ENCODE measurements at places on chromosomes 5 and 9.

DNA sequence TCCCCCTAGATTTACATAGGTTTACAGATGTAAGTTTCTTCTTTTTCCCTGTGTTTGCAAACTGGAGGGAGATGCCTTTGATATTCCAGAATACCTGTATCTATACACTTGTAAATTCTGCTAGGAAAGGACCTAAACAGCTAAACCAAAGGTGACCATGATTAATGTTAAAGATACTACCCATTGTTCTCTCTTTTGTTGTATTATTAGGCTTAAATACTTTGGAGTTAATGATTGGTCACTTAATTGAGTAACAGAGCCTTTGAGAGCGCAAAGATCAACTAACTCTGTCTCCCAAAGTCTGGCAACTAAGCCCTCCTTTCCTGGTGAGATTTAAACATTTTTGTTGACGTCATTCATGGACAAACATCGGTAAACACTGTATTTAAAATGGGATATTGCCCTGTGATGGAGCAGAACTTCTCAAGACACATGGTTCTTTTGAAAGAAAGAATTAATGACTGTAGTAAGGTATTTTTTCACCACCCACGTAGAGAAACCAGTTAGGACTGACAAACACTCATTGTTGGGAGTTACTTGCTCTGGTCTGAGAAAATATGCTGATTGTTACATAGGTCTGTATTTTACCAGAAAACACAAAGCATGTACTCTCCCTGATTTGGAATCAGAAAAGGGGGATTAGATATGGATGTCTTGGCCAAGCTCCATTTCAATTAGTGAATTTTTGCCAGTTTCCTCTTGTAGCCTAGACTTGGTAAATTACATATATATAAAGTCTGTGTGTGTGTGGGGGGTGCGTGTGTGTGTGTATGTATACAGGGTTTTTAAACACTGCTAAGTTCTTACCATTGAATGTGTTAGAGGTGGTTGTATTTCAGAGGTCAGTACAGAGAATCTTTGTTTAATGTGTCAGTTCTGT lies 4.6 kb downstream of the VCAN start:
- DNase-seq = no peak

DNA sequence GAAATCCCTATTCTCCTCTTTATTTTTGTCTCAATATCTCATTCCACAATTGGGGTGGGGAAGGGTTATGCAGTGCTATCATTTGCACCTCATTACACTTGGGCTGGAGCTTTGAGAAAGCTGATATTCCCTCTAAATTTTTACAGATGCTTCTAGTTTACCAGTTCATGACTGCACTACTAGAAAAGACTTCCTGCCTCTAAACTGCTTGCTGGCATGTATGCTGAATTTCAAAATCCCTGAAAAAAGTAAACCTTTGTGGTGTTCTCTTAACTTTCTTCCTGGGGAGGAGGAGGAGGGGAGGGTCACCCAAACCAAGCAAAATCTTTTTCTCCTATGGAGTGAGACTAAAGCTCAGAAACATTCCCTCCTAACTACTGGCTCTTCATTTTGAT lies 45.1 kb downstream of the BNC2 start:
- DNase-seq = no peak

GRCh38 chr9:73157811-73158210 lies 6.1 kb downstream of the ANXA1 start:
- no peak for DNase-seq

DNA sequence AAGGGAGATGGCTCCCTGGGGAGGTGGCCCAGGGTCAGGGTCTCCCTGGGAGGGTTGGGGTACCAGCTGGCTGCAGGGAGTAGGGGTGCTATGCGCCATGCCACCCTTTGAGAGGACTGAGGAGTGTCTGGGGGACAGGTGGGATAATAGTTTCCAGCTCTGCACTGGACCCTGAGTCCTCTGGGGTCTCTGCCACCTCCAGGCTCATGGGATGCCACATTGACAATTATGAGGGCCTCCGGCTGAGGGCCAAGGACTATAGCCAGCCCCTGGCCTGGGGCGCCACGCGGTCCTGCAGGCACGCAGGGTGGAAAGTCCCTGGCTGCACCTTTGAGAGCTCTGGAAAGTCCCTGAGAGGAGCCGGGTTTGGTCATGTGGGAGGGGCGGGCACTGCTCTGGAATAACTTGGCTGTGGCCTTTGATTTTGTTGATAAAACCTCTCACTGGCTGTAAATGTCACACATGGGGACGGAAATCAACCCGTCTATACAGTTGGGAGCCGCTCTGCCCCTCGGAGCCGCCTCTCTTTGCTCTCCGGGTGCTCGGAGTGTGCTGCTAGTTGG lies 16.0 kb downstream of the TRAF2 start:
- DNase-seq = peak; percentile 93

GRCh38 chr9:101778332-101778731 lies 39.9 kb upstream of the GRIN3A start:
- DNase-seq = no peak

- no peak for DNase-seq
Measured at GRCh38 chr9:131605770-131606590, 60.7 kb downstream of the PRRT1B start.

DNA sequence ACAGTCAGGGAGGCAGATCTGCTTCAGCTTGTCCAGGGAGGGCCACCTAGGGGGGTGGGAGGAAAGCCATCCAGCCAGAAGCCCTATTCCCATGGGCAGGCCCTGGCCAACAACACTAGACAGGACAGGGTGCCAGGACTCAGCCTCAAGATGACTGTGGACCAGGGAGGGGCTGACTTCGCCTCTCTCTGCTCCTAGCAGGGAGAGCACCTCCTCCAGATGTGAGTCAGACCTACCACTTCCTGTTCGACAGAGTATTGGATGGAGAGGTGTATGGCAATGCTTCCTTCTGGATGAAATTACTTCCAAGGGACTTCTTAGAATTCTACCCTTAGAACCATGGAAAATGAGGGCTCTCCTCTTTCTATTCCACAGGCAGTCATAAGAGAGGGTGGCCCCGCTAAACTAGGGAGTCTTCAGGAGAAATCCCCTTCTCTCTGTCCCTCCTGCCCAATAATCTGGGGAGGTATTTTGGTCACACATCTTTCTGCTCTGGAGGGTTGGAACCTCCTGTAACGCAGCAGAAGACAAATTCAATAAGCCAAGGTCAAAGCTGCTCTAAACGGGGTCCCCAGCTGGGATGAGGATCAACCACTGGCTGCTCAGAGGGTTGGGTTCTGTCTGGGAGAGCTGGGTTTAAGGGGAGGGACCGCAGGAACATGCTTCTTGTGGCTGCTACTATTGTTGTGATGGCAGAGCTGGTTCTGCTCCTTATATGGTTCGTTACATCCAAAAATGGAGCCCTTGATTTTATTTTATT lies 23.2 kb upstream of the RCL1 start:
- DNase-seq = no peak

DNA sequence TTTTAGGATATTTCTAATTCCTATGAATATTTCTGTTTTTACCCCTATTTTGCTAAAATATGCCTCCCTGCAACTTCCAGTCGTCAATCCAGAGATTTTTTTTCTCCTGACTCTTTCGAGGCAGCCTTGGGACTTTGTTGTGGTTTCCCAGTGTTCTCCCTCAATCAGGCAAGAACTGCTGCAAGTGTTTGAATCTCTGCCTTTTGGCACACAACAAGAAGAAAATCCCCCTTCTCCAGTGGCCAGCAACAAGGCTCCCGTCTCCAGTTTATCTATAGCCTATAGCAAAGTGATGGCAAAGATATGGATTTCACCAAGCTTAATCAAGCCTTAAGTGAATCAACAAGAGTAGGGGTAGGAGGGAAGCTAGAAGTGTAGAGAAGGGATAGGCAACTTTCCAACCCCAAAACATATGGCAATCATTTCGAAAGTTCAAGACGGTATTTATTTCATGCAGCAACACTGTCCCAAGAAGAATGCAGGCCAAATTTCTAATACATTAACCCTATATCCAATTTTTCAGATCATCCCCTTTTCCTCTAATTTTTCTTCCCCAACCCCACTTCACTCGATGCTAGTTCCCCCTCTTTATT lies 37.7 kb upstream of the PAPPA start:
- DNase-seq = no peak

- no peak for DNase-seq
Measured at GRCh38 chr9:126205845-126206498, 120.7 kb upstream of the MVB12B start.

- no peak for DNase-seq
Measured at GRCh38 chr5:134477462-134478245, 47.8 kb upstream of the JADE2 start.

DNA sequence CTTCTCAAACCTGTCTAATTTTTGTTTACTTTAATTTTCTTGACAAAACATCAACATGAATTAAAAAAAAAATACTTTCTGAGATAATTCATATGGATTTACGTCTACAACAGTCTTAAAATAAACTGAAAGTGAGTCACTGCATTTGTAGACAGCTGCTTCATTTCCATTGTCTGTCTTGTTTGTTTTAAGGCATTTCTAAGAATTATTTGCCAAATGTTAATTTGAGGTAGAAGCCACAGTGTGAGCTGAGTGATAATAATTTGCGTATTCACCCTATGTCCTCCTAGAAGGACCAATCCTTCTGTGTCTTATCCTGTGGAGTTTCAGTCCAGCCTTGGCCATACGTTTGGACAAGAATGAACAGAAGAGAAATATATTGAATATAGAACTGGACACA lies 174.5 kb downstream of the CFAP90 start:
- no peak for DNase-seq

DNA sequence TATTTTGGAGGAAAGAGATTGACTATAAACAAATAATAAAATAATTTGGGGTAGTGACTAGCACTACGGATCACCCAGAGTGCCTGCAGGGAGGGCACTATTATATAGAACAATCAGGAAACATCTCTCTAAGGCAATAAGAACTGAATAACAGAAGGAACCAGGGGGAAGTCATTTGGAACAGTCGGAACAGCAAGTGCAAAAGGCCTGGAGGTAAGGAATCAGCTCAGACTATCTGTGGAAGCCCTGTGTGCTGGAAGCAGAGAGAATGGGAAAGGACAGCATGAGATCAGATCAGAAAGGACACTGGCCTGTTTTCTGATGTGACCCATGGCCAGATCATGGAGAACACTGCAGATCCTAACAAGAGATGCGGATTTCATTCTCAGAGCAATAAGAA lies 357.6 kb downstream of the EFNA5 start:
- DNase-seq = no peak

DNA sequence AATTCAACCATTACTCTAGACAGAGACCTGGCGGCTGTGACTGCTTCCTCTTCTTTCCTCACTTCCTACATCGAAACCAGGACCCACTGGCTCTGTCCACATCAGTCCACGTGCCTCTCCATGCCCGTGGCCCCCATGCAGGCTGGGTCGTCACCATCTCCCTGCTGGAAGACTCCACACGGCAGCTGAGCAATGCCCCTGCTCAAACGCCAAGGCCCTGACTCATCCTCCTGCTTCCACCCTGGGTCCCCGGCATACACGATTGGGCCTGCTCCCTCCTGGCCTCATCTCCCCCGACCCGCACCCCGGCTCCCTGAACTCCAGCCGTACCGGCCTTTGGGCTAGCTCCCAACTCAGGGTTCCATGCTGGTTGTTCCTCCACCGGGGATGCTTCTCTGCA lies 67.2 kb upstream of the IER5L start:
- DNase-seq = no peak

- no peak for DNase-seq
Measured at GRCh38 chr5:36720688-36721087, 114.3 kb downstream of the SLC1A3 start.

DNA sequence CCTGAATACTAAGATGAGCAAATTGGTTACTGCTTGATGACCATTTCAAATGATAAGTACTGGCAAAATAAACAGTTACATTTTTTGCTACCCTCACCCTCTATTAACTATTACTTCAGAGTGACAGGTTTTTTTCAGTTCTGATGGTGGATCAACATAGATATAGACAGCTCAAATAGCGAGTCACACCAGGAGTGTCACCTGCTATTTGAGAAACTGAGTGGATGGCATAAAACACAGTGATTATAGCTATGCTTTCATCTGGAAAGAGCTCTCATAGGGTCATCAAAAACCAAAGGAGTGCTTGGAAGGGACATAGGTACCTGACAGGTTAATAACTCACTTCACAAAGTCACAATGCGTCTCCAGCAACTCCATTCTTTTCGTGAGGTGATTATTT lies 244.5 kb upstream of the C9orf72 start:
- DNase-seq = no peak

- DNase-seq = no peak
Measured at GRCh38 chr5:95988877-95989276, 27.2 kb upstream of the ELL2 start.

DNA sequence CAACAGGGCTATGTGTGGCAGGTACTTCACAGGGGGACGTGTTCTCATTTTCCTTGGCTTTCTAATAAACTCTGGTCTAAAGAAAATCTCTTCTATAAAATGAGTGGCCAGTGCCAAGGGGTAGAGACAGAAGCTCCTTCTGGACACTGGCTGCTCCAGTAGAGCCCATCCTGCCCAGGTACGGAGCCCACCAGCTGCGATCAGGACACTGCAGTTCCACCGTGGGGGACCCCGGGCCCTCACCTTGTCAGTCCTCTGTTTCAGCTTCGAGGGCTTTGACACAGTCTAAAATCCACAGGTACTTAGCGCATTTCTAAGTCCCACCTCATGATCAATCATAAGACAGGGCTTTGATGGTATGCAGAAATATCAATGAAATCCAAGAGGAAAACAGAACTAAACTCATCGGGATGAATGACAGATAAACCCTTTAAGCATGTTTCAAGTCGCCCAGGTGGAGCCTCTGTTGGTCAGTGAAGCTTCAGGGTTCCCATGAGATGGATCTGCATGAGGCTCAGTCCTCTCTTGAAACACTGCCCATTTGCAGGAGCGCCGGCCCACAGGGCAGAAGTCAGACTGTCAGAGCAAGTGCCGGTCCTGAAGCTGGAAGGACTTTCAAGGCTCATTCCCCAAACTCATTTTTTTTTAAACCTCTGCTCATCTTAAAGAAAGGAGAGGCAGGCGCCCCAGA lies 20.3 kb upstream of the TERT start:
- DNase-seq = no peak

DNA sequence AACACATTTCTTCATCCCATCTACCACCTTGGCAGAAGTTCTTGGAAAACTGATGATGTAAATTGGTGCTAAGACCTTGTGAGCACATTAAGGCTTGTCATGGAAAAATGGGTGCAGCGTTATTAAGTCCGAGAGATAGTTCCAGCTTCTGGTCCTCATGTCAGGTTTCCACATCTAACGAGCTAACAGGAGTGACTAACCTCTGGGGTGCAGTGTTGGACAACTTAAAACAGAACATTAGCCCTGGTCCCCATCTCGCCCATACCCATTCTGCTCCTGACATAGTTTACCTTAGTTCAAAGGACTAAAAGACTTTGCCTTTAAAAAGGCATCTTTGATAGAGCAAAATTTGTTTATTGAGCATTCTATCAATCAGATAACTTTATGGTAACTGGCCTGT lies 128.0 kb downstream of the SLC1A3 start:
- no peak for DNase-seq
